Stimulated activated CD8-positive, alpha-beta memory T cell treated with anti-CD3 and anti-CD28 coated beads, Interleukin-7, amount 100 ng/mL, for 48 hours (primary cell): ENCODE measurements at places on chromosomes 7 and 10.

DNA sequence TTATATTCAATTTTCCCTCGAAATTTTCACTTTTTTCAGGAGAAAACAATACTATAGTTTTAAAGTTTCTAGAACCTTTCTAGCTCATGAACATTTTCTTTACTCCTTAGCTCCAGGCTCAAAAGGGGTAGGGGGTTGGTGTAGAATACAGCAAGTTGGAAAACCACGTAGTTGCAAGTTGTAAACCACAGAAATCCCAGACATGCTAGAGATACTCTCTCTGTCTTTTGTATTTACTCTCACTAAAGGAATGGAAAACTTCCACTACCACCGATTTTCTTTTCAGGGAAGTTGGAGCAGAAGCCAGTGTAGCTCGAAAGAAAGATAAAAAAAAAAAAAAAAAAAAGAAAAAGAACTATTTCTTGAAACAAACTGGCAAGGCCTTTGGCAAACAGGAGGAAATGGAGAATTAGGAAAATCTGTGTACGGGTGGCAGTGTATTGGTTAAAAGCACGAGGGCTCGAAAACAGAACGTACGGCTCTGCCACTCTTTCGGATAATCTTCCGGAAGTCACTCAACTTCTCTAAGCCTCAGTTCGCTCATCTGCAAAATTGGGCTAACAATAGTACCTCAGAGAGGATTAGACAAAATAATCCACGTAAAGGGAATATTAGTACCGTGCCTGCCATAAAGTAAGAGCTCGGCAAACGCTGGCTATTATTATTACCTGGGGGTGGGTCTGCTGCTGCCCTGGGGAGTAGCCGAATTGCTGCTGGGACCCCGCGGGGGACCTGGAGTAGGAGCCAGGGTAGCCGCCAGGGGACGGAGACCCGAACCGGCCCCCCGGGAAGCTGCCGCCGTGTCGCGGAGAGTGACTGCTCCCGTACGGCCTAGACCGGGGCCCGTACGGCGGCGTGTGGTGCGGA is 628 bp downstream of the MPLKIP start:
- DNase-seq = no peak

- DNase-seq = no peak
Measured at GRCh38 chr7:6012355-6013104, 3.5 kb downstream of the AIMP2 start.

GRCh38 chr10:31822150-31822549 is 106.5 kb downstream of the ARHGAP12 start:
- no peak for DNase-seq

DNA sequence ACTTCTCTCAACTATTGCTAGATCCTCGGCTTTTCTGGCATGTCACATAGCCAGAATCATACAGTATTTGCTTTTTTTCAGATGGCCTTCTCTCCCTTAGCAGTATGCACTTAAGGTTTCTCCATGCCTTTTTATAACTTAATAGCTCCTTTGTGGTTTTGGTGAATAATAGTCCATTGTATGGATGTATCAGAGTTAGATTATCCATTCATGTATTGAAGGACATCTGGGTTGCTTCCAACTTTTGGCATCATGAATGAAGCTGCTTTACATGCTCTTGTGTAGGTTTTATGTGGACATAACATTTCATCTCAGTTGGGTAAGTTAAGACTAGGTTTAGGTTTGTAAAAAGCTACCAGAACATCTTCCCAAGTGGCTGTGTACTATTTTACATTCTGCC is 4.6 kb downstream of the ATP5F1C start:
- no peak for DNase-seq

DNA sequence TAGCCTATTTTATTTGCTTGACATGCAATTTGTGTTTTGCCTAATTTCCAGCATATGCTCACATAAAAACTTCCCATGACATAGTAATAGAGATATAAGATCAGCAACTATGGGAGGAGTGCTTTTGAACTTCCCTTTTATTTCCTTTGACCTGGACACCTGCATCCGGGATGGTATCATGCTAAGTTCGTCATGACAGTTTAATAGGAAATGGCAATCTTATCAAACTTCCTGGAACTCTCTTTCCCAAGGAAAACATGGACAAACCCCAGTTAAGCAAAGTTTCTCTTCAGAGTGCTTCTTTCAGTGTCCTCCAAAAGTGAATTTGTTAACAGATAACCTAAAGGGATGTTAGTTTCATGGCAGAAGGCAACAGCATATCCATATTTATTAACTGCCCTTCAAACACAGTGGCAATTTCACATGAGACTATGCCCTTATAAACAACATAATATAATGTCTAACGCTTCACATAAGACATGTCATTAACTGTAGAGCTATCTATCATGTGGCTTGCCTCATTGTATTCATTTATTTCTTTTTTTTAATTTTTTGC is 474.7 kb upstream of the SEMA3A start:
- no peak for DNase-seq

DNA sequence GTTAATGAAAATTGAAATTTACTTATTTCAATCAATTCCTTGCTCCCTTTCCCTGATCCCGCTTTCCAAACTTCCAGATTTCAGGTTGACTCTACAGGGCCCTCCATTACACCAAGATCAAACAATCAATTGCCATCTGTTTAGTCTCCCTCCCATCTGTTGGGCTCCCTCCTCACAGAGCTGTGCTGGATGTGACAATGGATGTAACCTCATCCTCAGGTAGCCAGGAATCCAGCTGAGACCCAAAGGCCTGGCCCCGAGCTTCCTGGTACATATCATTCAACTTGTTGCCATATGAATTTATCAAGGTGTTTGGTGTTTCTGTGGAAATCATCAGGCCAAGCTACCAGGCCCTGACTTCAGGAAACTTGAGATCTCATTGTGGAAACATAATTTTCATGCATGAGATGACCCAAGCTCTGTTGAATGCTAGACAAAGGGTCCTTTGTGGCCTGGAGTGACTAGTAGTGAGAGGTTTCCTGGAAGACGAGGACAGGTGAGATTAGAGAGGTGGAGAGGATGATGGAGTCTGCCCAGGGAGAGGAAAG is 148.6 kb upstream of the PDE1C start:
- DNase-seq = no peak

DNA sequence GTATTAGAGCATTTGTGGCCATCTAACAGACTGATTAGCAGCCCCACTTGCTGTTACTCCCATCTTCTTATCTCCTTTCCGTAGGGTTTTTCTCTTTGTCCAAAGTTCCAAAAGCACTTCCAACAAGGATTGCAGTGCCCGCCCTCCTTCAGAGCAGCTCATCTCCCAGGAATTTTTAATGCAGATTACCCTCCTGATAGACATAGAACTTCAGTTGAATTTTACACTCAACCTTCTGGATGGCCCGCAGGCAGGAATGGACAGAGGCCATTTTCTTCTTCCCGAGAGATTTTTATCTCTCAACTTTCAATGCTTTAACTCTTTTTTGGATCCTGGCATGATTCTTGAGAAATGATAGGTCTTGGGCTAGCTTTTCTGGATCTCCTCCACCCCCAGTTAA is 23.3 kb downstream of the PRKG1 start:
- DNase-seq = no peak

GRCh38 chr7:102811942-102812678 is 63.3 kb downstream of the FAM185A start:
- DNase-seq = no peak

- no peak for DNase-seq
Measured at GRCh38 chr10:71152043-71152442, 60.3 kb upstream of the UNC5B start.

DNA sequence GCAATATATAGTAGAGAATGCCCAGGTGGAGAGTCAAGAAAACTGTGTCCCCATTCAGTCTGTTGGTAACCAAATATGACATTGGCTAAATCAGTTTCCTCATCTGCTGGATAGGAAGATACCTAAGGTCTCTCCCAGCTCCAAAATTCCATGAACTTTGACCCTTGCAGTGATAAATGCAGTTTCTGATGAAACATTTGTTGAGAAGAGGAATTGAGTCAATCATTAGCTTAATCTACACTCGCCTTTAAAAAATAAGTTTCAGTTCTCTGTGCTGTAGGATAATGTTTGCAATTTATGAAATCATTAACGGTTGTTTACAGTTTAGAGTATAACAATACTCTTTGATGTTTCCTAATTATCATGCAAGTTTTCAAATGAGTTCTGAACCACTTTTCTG is 38.0 kb upstream of the SLC25A13 start:
- no peak for DNase-seq

DNA sequence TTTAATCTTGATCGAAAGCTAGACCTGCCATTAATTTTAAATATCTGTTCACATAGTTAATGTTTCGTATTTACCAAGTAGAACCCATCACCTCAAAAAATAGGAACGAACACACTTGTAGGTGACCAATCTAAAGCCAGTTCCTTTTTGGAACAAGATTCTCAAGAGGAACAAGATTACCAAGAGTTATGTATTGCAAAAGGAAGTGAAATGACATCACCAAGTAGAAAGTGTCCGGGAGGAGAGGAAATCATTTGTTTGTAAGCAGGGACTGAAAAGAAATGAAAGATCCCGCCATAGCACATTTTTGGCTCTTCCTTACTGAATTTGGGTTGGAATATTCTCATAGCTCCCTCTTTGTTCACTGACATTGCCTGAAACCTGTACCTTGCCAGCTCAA is 1200.5 kb downstream of the SORCS1 start:
- DNase-seq = no peak

- no peak for DNase-seq
Measured at GRCh38 chr7:76037310-76037709, 10.5 kb downstream of the STYXL1 start.

GRCh38 chr7:31958226-31958625 is 112.0 kb downstream of the PDE1C start:
- no peak for DNase-seq

- no peak for DNase-seq
Measured at GRCh38 chr7:12557282-12557681, 13.2 kb upstream of the SCIN start.

DNA sequence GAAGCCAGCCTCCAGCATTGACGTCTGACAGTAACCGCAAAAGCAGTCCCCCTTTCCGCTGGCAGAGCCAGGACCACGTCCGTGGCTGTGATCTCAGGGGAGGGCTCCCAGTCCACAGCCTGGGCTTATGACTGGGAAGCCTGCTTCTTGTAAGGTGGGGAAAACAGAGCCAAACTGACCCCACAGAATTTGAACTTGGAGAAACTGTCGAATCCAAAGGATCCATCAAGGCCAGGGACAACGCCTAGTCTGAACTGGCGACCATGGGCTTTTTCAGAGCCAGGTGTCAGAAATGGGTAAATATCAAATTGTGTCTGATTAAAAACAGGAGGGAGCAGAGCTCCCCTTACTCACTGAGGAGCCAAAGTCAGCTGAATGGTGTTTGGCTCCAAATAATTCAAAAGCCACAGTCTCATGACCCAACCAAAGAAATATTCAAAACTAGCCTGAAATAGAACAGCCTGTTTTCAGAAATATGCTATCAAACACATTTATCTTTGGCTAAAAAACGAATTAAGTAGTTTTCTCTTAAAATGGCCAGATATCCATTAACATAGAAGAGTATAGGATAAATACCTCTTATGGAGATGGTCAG is 751.4 kb upstream of the GALNT17 start:
- no peak for DNase-seq

- no peak for DNase-seq
Measured at GRCh38 chr10:86715156-86715795, 41.1 kb upstream of the BMPR1A start.

DNA sequence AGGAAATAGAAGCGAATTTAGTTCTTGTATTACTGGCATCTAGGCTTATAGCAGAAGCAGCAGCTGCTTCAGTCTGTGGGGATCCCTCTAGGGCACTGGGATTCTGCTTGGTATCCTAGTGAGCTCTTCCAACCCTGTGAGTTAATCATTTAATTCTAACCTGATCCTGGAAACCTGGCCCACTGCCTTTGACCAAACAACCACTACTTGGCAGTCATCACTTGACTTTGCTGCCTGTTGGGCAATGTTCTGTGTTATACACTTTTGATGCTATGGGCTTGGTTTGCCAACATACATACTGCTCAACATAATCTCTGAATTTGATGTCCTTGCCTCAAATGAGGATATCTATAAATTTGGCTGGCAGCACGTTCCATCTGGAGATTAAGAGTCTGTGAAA is 813.4 kb downstream of the ANKRD7 start:
- DNase-seq = no peak

DNA sequence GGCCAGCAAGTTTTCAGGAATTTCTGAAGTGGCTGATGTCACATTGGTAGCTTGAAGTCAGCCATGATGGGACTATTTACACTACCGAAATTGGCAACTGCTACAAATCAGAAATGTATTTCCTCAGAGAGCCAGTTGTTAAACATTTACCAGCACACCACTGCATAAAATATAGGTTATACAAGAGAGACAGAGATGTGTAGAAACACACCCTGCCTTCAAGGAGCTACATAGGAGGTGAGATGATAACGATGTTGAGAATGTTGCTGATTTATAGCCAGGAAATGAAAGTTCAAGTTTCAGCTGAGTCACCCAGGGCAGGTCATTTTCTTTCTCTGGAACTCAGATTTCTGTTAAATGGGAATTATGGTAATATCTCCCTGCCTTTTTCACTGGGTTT is 46.0 kb upstream of the TCF7L2 start:
- DNase-seq = no peak

DNA sequence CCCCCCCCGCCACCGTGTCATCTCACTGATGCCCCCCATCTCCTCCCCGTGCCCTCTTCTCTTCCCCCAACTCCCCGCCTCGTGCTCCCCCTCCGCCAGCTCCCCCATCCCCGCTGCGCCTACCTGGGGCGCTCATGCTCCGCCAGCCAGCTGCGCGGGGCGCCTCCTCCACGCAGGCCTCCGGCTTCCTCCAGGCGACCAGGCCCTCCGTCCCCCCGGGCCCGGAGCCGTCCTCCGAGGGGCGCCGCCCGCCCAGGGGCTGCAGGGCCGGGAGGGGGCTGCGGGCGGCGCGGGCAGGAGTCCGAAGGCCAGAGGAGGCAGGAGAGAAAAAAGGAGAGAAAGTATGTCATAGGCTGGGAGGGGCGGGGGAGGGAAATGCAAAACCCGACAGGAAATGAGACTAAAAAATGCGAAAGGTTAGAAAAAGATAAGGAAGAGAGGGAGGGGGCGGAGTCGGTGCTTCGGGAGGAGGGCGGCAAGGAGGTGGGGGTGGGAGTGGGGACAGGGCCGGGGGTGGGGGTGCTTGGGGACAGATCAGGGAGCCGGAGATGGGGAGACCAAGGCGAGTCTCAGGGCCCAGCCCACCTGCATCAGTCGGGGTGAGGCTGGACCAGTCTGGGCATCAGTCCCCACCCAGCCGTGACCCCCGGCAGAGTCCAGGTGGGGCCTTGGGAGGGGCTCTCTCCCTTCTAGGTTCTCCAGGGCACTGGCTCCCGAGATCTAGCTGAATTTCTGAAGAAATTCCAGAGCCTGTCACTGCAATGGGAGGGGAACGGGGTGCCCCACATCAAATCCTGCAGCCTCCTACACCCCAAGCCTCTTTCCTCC is at the start of gene CARD11:
CARD11 (minus strand) TSS at position 324 of the 828 bp plus-strand sequence. CDS start 85,361 bp downstream, outside the sequence.
- no peak for DNase-seq

- DNase-seq = no peak
Measured at GRCh38 chr10:95360122-95360714, 69.4 kb upstream of the PDLIM1 start.
